ENCODE measurements at places on chromosomes 4 and X. TPM values are rescaled to one million over a fixed set of nuclear protein-coding genes. Genes with fewer than 3 reads are reported as not detected.

The OTC gene
- total RNA-seq: not detected

GRCh38 chr4:151403656-151404055 lies 5.3 kb upstream of the FHIP1A start:
- peaks cover 12% of the 10 kb centered on the region for H3K4me1 ChIP-seq
- H3K27me3 ChIP-seq: peaks cover 12% of the 10 kb centered on the region
- H3K4me3 ChIP-seq: no peak overlapping the region
- H3K36me3 ChIP-seq: no peaks in the 10 kb centered on the region
- no peak overlapping the region for H3K27ac ChIP-seq

The DCHS2 gene
- total RNA-seq: not detected

GRCh38 chrX:68431836-68432235 lies 1.5 kb downstream of the OPHN1 start:
- H3K4me1 ChIP-seq: peaks cover 6% of the 10 kb centered on the region
- peaks cover 7% of the 10 kb centered on the region for H3K27me3 ChIP-seq
- no peak for DNase-seq
- no peak overlapping the region for H3K27ac ChIP-seq

GRCh38 chr4:118281611-118282442 lies 71.0 kb downstream of the PRSS12 start:
- H3K27me3 ChIP-seq: no peaks in the 10 kb centered on the region
- peaks cover 30% of the 10 kb centered on the region for H3K4me1 ChIP-seq

The SOD3 gene
- not detected for total RNA-seq

DNA sequence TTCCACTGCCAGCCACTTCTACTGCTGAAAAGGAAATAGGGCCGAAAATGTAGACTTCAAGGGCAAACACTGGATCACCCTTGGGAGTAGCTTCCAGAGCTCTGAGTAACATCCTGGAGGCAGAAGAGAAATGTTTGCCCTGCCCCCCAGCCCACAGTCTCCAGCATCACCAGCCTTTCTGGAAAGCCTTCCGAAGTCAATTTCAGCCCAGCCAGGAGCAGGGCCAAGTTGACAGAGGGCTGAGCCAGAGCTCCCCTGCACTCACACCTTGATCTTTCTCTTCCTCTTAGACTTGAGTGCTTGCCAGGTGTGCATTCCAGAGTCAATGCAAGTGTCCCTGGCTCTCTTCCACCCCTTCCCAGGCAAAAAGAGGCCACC lies 35.2 kb downstream of the SLC25A5 start:
- no peak for DNase-seq
- H3K4me3 ChIP-seq: no peak overlapping the region
- H3K4me1 ChIP-seq: peaks cover 12% of the 10 kb centered on the region
- no peak overlapping the region for H3K27ac ChIP-seq
- H3K27me3 ChIP-seq: no peaks in the 10 kb centered on the region
- H3K36me3 ChIP-seq: no peaks in the 10 kb centered on the region

DNA sequence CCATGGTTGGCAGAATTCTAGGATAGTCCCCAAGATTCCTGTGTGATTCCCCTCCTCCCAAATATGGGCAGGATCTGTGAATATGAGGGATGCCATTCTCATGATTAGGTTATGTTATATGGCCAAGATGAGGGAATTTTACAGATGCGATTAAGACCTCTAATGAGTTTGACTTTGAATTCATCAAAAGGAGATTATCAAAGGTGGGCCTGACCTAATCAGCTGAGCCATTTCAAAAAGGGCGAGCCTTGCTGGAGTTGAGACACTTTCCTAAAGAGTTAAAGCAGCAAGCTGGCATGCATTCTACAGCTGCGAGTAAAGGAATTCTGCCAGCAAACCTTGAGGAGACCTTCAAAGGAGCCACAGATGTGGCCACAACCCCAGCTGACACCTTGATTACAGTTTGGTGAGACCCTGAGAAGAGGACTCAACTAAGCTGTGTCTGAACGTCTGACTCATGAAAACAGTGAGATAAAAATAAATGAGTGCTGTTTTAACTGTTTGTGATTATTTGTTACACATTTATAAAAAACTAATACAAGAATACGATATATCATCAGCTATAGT lies 31.7 kb upstream of the TMPRSS11D start:
- no peak overlapping the region for H3K27ac ChIP-seq
- no peaks in the 10 kb centered on the region for H3K36me3 ChIP-seq
- H3K27me3 ChIP-seq: no peaks in the 10 kb centered on the region
- no peak for DNase-seq
- no peak overlapping the region for H3K4me3 ChIP-seq
- H3K4me1 ChIP-seq: no peaks in the 10 kb centered on the region

- no peaks in the 10 kb centered on the region for H3K27me3 ChIP-seq
- no peak for DNase-seq
- no peaks in the 10 kb centered on the region for H3K4me1 ChIP-seq
- no peak overlapping the region for H3K27ac ChIP-seq
These were observed 531.8 kb downstream of the GLUD2 start for GRCh38 chrX:121579016-121579760.

The JCHAIN gene
- total RNA-seq: 0.84 TPM

The F11 gene
- total RNA-seq: not detected

DNA sequence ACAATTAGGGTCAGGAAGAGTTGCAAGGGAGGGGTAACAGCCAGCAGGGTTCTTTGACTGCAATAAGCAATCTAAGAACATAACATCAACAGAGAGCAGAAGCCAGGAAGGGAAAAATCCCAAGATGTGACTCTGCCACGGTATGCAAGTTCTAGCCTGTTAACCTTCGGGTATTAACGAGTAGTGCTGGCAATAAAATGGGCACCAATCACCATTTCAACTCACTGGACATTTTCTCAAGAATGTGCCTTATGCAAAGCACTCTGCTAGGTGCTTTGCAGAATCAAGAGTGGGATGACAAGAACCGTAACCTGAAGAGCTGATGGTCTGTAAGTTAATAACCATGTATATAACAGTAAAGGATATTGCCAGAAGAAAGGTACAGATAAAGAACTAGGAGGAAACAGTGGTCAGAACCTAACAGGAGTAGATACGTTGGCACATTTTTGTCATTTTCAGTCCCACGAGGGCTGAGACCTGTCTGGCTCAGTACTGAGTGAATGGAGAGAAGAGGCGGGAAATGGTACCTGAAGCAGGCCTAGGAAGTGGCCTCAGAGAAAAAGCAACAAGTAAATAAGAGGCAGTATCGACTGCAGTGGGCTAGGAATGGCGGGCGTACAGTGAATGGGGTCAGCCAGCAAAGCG lies 2.7 kb downstream of the ELOVL6 start:
- H3K27me3 ChIP-seq: no peaks in the 10 kb centered on the region
- peaks cover 20% of the 10 kb centered on the region for H3K4me1 ChIP-seq
- peak; percentile 31 for DNase-seq
- H3K27ac ChIP-seq: peak overlapping the region; percentile 62
- peak overlapping the region; percentile 79 for H3K4me3 ChIP-seq

The TMEM175 gene
- total RNA-seq: 46.0 TPM

DNA sequence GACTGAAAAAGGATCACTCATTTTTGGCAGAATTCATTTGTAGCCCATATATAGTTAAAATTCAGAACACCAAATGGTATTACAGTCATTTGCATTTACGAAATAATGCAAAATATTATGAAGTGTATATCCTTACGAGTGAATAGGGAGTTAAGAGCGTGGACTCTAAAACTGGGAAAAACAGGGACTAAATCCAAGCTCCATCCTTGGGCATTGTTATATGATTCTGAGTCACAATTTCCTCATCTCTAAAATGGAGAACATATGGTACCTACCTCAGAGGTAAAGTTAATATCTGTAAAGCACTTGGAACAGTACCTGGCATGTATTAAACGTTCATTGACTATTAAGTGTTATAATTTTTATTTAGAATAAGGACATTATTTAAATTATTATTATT lies 106.3 kb downstream of the ZAR1 start:
- H3K27me3 ChIP-seq: no peaks in the 10 kb centered on the region
- H3K4me1 ChIP-seq: no peaks in the 10 kb centered on the region
- H3K36me3 ChIP-seq: peaks cover 31% of the 10 kb centered on the region
- no peak overlapping the region for H3K4me3 ChIP-seq
- H3K27ac ChIP-seq: no peak overlapping the region

The IL13RA1 gene
- not detected for total RNA-seq

The GABRA4 gene
- total RNA-seq: not detected

GRCh38 chr4:165461159-165461821 lies 82.5 kb downstream of the CPE start:
- H3K4me1 ChIP-seq: no peaks in the 10 kb centered on the region
- no peak overlapping the region for H3K4me3 ChIP-seq
- no peak for DNase-seq
- H3K36me3 ChIP-seq: no peaks in the 10 kb centered on the region

DNA sequence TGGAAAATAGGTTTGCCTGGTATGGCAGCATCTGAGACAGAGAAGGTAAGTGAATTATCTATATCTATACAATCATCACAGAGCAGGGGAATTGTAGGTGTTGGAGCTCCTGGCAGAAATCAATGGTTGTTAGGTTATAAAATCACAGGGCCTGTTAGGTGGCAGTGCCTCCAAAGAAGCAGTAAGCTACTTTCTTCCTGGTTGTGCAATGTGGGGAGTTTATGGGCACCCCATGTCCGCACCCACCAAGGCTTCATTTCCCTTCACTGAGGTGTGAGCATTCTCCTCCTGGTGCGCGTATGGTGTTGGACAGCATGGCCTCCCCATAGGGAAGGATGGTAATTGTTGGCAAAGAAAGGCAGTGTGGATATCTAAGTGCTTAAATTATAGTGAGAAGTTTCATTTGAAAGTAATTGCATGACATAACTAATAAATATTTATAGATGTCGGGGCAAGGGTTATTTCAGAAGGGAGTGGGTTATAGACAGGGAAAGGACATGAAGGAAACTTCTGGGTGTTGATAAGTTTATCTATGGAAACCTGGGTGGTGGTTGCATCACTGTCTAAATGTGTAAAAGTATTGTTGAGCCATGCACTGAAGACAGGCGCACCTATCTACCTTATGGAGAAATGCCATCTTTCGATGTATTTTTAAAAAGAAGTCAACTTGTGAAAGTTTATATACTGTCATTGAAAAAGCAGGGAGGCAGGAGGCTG lies 153.7 kb downstream of the FRAS1 start:
- H3K36me3 ChIP-seq: no peaks in the 10 kb centered on the region
- H3K27me3 ChIP-seq: peaks cover under 1% of the 10 kb centered on the region
- H3K27ac ChIP-seq: no peak overlapping the region
- DNase-seq: no peak
- no peak overlapping the region for H3K4me3 ChIP-seq

- no peak overlapping the region for H3K4me3 ChIP-seq
- H3K36me3 ChIP-seq: no peaks in the 10 kb centered on the region
- H3K27me3 ChIP-seq: no peaks in the 10 kb centered on the region
- H3K4me1 ChIP-seq: no peaks in the 10 kb centered on the region
- DNase-seq: no peak
These were observed 153.0 kb upstream of the TRPC5 start for GRCh38 chrX:112235547-112235946.

GRCh38 chr4:6750286-6751221 lies 32.0 kb upstream of the KIAA0232 start:
- no peak overlapping the region for H3K4me3 ChIP-seq
- no peaks in the 10 kb centered on the region for H3K36me3 ChIP-seq
- peaks cover 13% of the 10 kb centered on the region for H3K4me1 ChIP-seq
- H3K27me3 ChIP-seq: no peaks in the 10 kb centered on the region
- no peak for DNase-seq

DNA sequence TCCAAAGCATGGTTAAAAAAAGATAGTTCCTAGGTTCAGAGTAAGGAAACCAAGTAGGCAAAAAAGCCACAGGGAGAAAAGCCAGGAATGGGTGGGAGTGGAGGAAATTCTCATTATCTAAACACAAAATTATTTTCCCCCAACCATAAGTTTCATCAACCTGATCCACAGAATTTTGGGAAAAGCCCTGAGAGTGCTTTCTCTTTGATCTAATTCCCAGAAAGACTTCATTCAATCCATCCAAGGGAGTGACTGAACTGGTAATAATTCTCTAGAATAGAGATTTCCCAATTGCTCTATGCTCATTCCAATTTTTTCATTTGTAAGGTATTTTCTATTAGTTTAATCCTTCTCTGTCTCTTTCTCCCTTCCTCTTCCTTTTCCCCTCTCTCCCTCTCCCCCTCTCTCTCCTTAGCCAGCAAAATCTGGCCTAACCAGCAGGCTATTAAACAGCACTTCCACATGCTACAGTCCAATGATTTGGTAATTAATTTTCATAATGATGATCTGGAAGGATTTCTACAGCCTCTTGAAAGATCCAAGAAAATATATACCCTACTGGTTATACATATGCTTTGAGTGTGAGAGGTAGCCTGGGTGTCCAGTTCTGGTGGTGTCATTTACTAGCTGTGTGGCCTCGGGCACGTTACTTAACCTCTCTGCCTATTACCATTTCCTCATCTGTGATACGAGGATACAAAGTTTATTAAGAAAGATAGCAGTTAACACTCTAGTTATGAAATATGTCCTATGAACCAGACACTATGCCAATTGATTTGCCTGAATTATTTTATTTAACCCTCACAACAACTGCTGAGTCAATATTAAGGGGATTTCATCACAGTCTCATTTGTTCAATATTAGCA lies 251.5 kb upstream of the RASGEF1B start:
- no peak overlapping the region for H3K27ac ChIP-seq
- no peaks in the 10 kb centered on the region for H3K4me1 ChIP-seq
- H3K36me3 ChIP-seq: no peaks in the 10 kb centered on the region
- no peak overlapping the region for H3K4me3 ChIP-seq
- DNase-seq: no peak

DNA sequence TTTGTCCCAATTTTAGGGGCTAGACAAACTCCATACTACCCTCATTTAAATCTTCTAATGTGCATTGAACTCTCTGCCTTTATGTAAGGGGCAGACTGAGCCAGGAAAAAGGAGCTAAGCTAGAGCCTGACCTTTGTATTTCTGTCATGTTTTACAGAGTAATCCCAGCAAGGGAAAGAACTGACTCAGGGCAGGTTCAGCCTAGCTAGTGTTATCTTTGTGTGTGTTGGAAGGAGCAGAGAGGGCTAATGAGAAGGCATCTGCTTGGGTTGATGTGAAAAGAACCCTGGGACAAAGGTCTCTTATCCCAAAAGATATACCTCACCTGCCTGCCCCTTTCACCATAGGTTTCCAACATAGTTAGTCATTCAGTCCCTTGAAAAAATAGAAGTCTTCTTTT lies 31.7 kb downstream of the IGSF1 start:
- no peak overlapping the region for H3K27ac ChIP-seq
- H3K4me1 ChIP-seq: no peaks in the 10 kb centered on the region
- no peaks in the 10 kb centered on the region for H3K27me3 ChIP-seq
- no peak for DNase-seq
- no peaks in the 10 kb centered on the region for H3K36me3 ChIP-seq
- H3K4me3 ChIP-seq: no peak overlapping the region

DNA sequence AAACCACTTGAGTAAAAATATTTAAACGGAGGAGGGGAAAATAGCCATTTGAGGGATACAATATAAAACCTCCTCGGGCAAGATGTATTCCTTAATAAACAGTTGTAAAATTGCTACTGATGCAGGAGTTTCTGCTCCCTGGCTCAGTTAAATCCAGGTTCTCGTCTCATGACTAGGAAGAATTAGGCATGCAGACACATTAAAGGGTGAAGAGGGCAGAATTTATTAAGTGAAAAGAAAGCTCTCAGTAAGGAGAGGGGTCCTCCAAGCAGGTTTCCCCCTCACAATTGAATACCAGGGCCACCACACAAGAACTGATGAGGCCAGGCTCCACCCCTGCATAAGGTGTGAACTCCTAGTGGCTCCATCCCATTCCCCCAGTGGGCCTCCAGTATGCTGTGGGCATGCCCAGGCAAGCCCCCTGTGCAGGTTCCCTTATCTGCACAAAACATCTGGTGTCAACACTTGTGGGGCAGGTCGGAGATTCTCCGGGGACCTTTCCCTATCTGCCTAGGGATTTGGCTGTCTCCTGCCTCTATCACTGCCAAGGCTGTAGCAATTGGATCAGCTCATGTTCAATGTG lies 80.4 kb downstream of the HS6ST2 start:
- H3K27me3 ChIP-seq: no peaks in the 10 kb centered on the region
- H3K4me3 ChIP-seq: no peak overlapping the region
- no peaks in the 10 kb centered on the region for H3K4me1 ChIP-seq
- H3K27ac ChIP-seq: no peak overlapping the region
- no peaks in the 10 kb centered on the region for H3K36me3 ChIP-seq
- DNase-seq: no peak

The MAGEA12 gene
- not detected for total RNA-seq
